ENCODE measurements at places on chromosomes 16 and 17. TPM values are rescaled to one million over a fixed set of nuclear protein-coding genes. Genes with fewer than 3 reads are reported as not detected.

DNA sequence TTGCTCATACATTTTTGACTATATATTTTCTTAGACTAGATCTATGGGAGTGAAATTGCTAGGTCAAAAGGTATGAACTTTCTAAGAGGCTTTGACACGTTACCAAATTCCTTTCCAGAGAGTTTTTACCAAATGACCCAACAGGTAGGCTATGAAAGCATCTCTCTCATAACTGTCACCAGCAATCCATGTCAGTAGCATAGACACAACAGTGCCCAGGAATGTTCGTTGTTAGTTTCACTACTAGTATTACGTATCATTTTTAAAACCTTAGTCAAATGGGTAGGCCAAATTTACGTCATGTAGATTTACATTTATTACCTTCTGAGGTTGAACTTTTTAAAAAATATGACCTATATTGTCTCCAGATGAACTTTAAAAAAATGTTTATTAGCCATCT lies 66.8 kb downstream of the MARCHF10 start:
- no peak overlapping the region for H3K4me3 ChIP-seq
- no peaks in the 10 kb centered on the region for H3K36me3 ChIP-seq
- H3K27ac ChIP-seq: no peak overlapping the region
- H3K27me3 ChIP-seq: no peaks in the 10 kb centered on the region
- no peaks in the 10 kb centered on the region for H3K4me1 ChIP-seq

DNA sequence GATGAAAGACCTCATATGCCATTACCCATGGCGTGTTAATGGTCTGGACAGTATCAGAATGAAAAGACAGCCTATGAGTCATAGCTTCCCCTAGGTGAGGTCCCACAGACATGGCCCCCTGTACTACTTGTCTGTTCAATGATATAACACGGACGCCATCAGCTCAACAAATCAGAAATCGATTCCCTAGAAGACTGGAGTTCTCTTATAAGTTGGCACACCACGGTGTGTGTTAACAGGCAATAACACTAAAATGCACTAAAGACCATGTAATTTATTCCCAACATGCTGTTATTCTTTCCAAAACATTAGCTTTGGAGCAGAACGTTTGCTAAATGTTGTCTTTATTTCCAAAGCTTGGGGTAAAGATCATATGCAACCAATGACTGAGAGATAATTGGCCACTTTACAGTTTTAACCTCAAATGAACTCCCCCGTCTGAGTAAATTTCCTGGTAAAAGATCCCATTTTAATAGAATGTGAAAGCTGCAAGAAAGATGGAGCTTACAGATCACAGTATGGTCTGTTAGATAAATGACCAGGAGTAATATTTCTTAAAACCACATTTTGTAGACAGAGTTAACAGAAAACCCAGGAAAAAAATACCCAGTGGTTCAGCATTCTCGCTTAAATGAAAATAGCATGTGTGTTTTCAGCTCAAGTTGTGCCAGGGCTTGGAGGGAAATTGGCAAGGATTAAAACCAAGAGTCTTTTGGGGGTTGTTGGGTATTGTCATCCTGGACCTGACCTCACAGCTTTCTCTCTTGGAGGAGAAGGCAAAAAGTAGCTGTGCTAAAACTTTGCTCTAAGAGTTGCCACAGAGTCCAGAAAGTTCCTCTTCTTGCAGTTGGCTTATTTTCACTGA lies 65.9 kb downstream of the PCTP start:
- no peak for DNase-seq
- no peaks in the 10 kb centered on the region for H3K4me1 ChIP-seq
- no peak overlapping the region for H3K4me3 ChIP-seq
- H3K27ac ChIP-seq: no peak overlapping the region

DNA sequence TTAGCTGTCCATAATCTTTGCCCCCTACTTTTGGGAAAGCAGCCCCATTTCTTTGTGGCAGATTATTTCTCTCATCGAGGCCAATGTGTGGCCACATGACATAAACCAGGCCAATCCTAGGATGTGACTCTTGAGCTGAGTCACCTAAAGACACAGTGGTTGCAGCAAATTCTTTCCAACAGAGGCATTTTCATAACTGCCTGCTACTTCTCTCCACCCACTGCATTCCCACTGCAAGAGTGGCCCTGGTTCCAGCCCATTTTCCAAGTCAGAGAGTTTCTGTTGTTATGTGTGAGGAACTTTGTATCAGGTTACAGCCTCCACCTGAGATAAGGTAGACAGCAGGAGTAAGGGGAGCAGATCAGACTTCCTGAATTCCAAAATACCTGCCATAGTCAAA lies 195.2 kb downstream of the RGS9 start:
- no peak for DNase-seq
- H3K27me3 ChIP-seq: no peaks in the 10 kb centered on the region
- no peaks in the 10 kb centered on the region for H3K36me3 ChIP-seq
- no peaks in the 10 kb centered on the region for H3K4me1 ChIP-seq
- H3K27ac ChIP-seq: no peak overlapping the region

- H3K4me1 ChIP-seq: peaks cover 5% of the 10 kb centered on the region
- H3K36me3 ChIP-seq: no peaks in the 10 kb centered on the region
- DNase-seq: no peak
- no peak overlapping the region for H3K4me3 ChIP-seq
- H3K27me3 ChIP-seq: no peaks in the 10 kb centered on the region
Observed at GRCh38 chr17:56182081-56182480, 28.8 kb downstream of the ANKFN1 start.

DNA sequence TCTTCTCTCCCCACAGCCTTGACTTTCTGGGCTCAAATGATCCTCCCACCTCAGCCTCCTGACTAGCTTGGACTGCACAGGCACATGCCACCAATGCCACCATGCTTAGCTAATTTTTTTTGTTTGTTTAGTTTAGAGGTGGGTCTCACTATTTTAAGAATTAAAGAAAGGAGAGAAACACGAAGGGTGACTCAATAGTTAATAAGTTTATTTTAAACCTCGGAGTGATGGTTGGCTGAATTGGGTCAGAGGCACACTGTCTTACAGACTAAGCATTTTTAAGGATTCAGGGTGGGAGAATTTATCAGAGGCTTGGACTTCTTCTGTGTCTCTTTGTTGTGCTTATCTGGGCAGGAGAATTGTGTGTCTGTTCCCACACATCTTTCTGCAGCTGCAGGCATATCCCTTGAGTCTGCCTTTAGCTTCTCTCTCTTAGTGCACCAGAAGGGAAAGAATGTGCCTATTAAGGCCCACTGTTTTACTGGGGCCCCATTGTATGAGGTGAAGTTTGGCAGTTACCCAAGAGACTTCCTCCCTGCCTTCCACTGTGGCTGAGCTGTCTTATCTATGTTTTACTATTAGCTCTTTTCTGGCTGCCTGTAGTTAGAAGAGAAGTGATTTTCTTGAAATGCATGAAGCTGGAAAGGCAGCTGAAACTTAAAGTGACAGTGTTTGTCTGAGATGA lies 2172.0 kb downstream of the TP53TG3F start:
- H3K36me3 ChIP-seq: no peaks in the 10 kb centered on the region
- no peak overlapping the region for H3K4me3 ChIP-seq
- H3K27ac ChIP-seq: no peak overlapping the region
- H3K4me1 ChIP-seq: no peaks in the 10 kb centered on the region
- no peak for DNase-seq

GRCh38 chr17:40352237-40352778 lies 12.2 kb downstream of the GJD3 start:
- DNase-seq: no peak
- no peak overlapping the region for H3K4me3 ChIP-seq
- H3K27me3 ChIP-seq: no peaks in the 10 kb centered on the region
- peaks cover 24% of the 10 kb centered on the region for H3K4me1 ChIP-seq

DNA sequence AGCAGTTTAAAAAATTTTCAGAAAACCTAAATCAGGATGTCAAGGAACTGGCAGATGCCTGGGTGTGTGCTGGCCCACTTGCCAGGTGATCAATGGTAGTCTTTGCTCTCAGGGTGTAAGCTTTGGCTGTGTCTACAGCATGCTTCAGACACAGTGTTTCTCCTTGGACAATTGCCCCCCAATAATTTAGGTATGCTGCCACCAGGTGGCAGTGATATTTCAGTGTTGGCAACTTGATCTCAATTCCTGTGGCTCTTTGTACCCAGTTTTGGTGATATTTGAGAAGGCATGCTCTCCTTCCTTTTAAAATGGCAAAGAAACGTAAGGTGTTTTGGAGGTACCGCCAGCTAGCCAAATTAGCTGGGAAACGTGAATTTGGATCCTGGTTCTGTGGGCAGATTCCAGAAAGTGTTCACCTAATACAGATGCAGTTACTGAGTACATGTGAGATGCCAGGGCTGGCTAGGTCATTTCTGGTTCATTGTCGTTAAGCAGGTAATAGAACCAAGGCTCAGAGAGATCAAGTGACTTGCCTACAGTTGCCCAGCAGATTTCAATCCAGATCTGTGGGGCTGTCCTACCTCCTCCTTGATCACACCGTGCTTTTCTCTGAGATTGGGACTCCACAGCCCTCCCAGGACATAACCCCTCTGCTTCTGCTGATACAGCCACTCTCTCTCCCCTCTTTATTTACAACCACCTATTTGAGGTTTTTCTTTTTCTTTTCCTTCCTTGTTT lies 155.6 kb upstream of the PLCG2 start:
- H3K4me1 ChIP-seq: peaks cover 16% of the 10 kb centered on the region
- no peak overlapping the region for H3K27ac ChIP-seq
- no peak overlapping the region for H3K4me3 ChIP-seq
- no peaks in the 10 kb centered on the region for H3K36me3 ChIP-seq
- peak; percentile 58 for DNase-seq

- H3K27ac ChIP-seq: no peak overlapping the region
- no peak overlapping the region for H3K4me3 ChIP-seq
- H3K4me1 ChIP-seq: peaks cover 62% of the 10 kb centered on the region
Observed at GRCh38 chr17:50561746-50562141, 1.2 kb downstream of the CACNA1G start.

DNA sequence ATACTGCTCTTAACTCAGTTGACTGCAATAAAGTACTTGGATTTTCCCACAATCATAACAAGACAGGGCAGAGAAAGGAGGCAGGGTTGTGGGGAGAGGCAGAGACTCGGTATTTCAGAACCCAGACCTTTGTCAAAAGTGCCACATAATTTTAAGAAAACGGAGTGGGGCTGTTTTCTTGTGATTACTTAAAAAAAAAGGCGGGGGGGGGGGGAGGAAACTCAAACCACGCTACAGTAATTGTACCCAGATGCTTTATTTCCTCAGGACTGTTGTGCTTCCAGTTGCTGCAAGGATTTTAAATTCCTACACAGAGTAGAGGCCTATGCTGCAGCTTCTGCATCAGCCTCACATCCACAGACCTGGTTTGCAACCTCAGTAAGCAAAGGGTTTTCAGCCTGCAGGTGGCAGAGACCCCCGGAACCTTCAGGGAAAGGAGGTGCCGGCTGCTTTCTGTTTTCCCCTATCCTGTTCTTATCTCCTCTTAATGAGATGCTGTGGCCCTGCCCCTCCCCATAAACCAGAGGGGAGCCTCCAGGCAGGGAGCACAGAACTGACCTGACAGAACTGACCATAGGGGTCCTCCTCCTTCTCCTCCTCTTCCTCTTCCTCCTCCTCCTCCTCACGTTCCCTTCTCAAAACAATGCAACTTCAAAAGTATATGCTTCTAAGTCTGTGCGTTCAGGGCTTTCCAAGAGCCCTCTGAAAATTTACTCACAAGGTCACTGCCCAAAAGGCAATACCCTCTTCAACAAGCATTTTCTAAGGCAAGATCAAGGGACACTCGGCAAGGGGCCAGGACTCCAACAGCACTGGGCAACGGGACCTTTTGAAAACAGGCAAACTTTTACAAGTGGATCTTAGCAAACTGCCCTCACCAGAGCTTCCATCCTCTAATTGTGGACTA lies 7.5 kb downstream of the AXIN2 start:
- H3K27me3 ChIP-seq: no peaks in the 10 kb centered on the region
- H3K36me3 ChIP-seq: no peaks in the 10 kb centered on the region
- H3K27ac ChIP-seq: peak overlapping the region; percentile 16
- DNase-seq: peak; percentile 88
- no peak overlapping the region for H3K4me3 ChIP-seq

DNA sequence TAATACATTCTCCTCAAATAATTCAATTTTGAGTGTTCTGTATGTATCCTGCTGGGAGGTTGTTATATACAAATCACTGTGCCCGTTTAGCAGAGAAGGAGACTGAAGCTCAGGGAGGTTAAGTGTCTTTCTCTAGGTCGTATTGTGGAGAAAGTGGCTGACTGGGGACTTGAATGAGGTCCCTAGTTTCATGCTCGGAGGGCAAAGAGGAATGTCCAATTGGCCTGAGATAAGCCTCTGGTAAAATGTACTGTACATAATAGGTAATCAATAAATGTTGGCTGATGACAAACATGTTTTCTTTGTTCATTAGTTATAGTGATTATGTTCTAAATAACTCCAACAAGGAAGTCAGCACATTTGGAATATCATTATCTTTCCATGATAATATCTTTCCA lies 442.6 kb downstream of the UTP18 start:
- no peak for DNase-seq
- no peaks in the 10 kb centered on the region for H3K36me3 ChIP-seq
- H3K4me1 ChIP-seq: no peaks in the 10 kb centered on the region
- H3K4me3 ChIP-seq: no peak overlapping the region
- H3K27me3 ChIP-seq: no peaks in the 10 kb centered on the region

GRCh38 chr17:29445844-29446243 lies 55.7 kb downstream of the TAOK1 start:
- DNase-seq: no peak
- H3K4me1 ChIP-seq: peaks cover 15% of the 10 kb centered on the region
- H3K36me3 ChIP-seq: no peaks in the 10 kb centered on the region

GRCh38 chr17:14302431-14303099 lies 1.7 kb downstream of the HS3ST3B1 start:
- H3K27ac ChIP-seq: no peak overlapping the region
- H3K4me3 ChIP-seq: peak overlapping the region; percentile 39
- peak; percentile 77 for DNase-seq
- H3K4me1 ChIP-seq: peaks cover 49% of the 10 kb centered on the region
- peaks cover 28% of the 10 kb centered on the region for H3K27me3 ChIP-seq
- no peaks in the 10 kb centered on the region for H3K36me3 ChIP-seq

- no peak overlapping the region for H3K4me3 ChIP-seq
- H3K4me1 ChIP-seq: peaks cover 63% of the 10 kb centered on the region
- no peaks in the 10 kb centered on the region for H3K27me3 ChIP-seq
Observed at GRCh38 chr17:2598166-2598565, 4.7 kb downstream of the PAFAH1B1 start.

DNA sequence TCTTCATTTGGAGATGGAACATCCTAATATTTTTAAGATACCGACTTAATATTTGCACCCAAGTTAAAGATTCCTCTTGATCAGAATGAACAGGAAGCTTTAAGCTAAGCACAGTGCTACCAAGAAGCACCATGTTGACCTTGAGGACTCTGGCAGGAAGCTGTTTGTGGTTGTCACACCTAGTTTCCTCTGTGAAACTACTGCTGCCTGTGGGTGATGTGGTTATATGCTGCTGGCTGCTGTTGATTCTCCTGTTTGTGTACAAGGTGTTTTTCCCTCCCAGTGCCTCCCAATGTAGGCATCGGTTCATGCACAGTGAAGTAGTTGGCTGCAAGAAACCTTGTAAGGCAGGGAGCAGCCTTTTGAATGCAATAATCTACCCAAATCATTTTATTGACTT lies 23.4 kb downstream of the RBL2 start:
- H3K27ac ChIP-seq: no peak overlapping the region
- H3K4me3 ChIP-seq: no peak overlapping the region
- no peaks in the 10 kb centered on the region for H3K27me3 ChIP-seq

The KRTAP1-5 gene
- not detected for total RNA-seq

The REXO5 gene
- 1.1 TPM for total RNA-seq

The SP6 gene
- total RNA-seq: 5.9 TPM

The MT1F gene
- 220 TPM for total RNA-seq

The MYCBPAP gene
- total RNA-seq: 0.78 TPM

The RGS9 gene
- 6.1 TPM for total RNA-seq

The MRPS34 gene
- total RNA-seq: 67.3 TPM

The TMEM204 gene
- 38.5 TPM for total RNA-seq

The ZNF200 gene
- total RNA-seq: 8.5 TPM

The ITGB4 gene
- 27.3 TPM for total RNA-seq

The C16orf92 gene
- not detected for total RNA-seq

The KCNH4 gene
- not detected for total RNA-seq

The KRT31 gene
- not detected for total RNA-seq
